ENCODE measurements at places on chromosomes 7 and 10.

- no peak for DNase-seq
Observed at GRCh38 chr7:15985587-15986384, 299.3 kb upstream of the MEOX2 start.

DNA sequence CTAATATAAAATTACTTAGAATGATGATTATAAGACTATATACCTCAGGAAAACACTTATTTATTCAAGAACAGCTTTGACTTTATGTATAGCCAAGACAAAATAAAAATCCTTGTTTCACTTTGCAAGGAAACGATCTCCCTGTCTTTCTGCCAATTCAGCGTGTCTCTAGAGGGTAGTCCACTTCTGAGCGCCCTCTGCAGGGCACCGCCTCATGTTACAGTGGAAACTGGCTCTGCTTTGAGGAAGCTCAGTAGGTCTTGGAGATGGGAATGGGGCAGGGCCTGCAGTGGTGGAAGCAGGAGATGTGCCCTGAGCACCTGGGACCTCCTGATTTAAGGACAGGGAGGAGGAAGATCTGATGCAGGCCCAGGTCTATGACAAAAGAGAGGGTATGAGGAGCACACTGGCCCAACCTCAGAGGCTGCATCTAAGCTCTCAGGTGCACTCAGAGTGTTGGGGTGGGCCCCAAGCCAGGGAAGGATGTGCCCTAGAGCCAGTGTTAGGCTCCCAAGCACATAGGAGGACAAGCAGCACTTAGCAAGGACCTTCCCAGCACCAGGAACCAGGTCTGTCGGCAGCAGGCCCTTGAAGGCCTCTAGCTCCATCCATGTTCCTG lies 481.0 kb downstream of the TNS3 start:
- peak; percentile 74 for DNase-seq

DNA sequence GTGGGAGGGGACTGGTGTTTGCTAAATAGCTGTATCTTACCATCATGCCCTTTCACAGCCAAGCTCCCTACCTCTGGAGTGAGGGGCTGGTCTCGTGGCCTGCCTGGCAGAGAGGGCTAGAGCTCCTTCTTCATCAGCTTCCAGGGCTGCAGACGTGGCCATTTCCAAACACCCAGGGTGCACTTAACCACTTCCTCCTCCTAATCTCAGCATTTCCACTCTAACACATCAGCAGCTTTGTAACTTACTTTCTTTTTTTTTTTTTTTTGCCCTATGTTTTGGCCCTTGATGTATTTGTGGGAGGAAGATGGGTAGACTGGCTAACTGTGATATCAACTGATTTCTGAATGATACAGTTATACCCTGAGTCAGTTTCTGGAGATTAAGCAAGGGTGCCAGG lies 27.4 kb downstream of the LRRC4 start:
- DNase-seq = no peak

DNA sequence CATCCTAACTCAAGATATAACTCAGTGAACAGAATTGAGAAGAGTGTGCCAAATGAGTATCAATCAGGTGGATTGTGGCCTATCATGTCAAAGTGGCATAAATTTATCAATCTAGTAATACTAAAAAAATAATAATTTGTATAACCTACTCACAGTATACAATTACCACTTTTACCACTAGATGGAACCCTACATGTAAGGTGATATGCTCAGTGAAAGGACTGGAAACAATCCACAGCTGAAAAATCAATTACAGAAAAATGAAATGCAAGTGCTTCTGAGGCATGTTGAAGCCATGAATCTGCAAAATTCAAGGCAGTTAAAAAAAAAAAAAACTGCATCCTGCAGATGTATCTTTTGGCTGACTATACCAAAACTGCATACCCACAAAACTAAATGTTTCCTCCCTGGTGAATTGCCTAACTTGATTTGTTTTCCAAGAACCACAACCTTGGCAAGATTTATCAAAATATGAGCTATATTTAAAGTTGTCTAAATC lies 13.9 kb downstream of the ARHGAP19 start:
- no peak for DNase-seq

GRCh38 chr7:81769891-81770727 lies at the start of gene HGF:
Gene HGF, minus strand, starts transcription at chr7:81770047. Its CDS starts 76 bp downstream, at chr7:81769971.
- peak; percentile 81 for DNase-seq

DNA sequence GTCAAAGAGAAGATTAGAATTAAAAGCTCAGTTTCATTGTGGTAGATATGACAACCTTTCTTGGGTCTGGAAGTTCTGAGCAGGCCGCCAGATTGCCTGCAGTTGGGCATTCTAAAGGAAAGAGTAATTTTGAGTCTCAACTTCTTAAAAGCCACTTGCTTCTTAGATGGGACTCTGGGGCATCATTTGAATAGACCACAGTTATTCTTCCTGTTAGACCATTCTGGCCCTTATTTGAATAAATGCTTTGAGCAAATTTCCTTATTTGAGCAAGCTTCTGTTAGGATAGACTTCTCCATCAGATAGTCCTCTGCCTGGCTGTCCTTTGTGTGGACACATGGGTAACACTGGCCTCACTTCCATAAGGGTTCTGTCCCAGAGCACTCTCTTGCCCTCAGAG lies 40.2 kb downstream of the SND1 start:
- DNase-seq = no peak

- no peak for DNase-seq
Observed at GRCh38 chr7:32479574-32480200, 10.5 kb downstream of the LSM5 start.

- no peak for DNase-seq
Observed at GRCh38 chr10:114879093-114879492, 57.5 kb downstream of the FHIP2A start.

GRCh38 chr7:146728611-146729010 lies 612.0 kb downstream of the CNTNAP2 start:
- no peak for DNase-seq
